Mesenteric fat pad (tissue), 1 donor: ENCODE measurements at places on chromosomes 16 and 17. TPM values are rescaled to one million over a fixed set of nuclear protein-coding genes. Genes with fewer than 3 reads are reported as not detected.
A peak's percentile ranks its signal among the peaks of the same experiment; 100 is the strongest.

KIF2B gene
- total RNA-seq, result not detected

KRT33A gene
- not detected for total RNA-seq

FLII gene
- total RNA-seq, result 269 TPM

PRAC2 gene
- total RNA-seq, result not detected

GRCh38 chr16:83615141-83615952 lies 192.4 kb upstream of the HSBP1 start:
- no peak for DNase-seq

PRR35 gene
- total RNA-seq, result not detected

GRCh38 chr16:89749637-89750036 lies 28.3 kb downstream of the ZNF276 start:
- DNase-seq, result no peak

DRC3 gene
- 0.32 TPM for total RNA-seq

TEX19 gene
- not detected for total RNA-seq

NETO2 gene
- total RNA-seq, result 5.3 TPM

RGS11 gene
- total RNA-seq, result 21.4 TPM

TNRC6C gene
- 24.7 TPM for total RNA-seq

FBF1 gene
- total RNA-seq, result 5.5 TPM

GRCh38 chr17:37187262-37187661 lies 188.5 kb upstream of the C17orf78 start:
- DNase-seq, result no peak

DNA sequence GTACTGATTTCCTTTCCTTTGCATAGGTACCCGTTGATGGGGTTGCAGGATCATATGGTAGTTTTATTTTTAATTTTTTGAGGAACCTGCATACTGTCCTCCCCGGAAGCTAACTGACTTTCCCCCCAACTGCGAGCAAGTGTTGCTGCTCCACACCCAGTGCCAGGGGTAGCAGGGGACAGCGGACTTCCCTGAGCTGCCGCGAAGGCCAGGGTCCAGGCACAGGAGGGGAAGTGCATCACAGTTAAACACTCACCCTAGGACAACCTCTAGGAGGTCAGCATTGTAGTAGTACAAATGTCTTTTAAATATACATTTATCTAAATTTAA lies 201.7 kb downstream of the NPIPB11 start:
- peak; percentile 59 for DNase-seq

KRTAP9-4 gene
- total RNA-seq, result not detected

KRT33B gene
- total RNA-seq, result not detected

TBC1D3E gene
- total RNA-seq, result not detected

DNA sequence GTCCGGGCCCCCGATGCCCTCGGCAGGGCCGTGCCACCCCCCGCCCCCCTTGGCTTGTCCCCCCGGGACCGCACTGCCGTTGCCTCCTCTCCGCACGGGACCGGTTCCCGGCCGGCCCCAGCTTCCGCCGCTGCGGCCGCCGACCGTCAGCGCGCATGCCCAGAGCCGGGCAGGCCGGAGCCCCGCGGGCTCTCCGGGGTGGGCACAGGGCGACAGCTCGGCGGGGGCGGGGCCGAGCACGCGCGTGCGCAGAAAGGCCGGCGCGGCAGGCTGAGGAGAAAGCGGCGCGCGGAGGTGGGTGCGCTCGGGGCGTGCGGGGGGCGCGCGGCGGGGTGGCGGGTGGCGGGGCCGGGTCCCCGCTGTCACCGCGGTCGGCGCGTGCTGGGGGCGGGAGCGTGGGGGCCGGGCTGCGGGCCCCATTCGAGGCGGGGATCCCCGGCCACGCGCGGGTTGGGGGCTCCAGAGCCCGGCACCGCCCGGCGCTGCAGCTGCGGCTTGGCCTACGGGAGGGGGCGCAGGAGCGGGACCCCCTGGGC lies at the start of gene TBC1D24:
Gene TBC1D24 (plus strand): TSS at position 251 of the 536 bp plus-strand sequence. CDS start 21,022 bp downstream, outside the sequence.
- DNase-seq, result peak; percentile 95

- no peak for DNase-seq
These were observed 89.3 kb upstream of the CIBAR2 start for GRCh38 chr16:85201574-85201973.

MPO gene
- 0.35 TPM for total RNA-seq

GRCh38 chr16:84370723-84371552 lies 2.6 kb downstream of the ATP2C2 start:
- no peak for DNase-seq

DNA sequence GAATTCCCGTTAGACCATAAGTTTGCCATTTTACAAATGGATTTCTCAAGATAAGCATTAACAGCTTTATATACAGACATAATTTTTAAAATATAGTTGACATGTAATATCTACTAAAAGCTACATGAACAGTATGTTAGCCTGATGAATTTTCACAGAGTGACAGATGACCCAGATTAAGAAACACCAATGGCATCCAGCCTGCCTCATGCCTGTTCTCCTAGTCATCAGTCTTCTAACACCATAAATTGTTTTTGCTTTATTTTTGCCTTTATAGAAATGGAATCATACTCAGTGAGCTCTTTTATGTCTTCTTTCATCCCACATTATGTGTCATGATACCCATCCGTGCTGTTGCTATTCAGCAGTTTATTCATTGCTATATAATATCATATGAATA lies 80.0 kb downstream of the ATF7IP2 start:
- no peak for DNase-seq
